ENCODE measurements at places on chromosomes 5 and 9. TPM values are rescaled to one million over a fixed set of nuclear protein-coding genes. Genes with fewer than 3 reads are reported as not detected.

DNA sequence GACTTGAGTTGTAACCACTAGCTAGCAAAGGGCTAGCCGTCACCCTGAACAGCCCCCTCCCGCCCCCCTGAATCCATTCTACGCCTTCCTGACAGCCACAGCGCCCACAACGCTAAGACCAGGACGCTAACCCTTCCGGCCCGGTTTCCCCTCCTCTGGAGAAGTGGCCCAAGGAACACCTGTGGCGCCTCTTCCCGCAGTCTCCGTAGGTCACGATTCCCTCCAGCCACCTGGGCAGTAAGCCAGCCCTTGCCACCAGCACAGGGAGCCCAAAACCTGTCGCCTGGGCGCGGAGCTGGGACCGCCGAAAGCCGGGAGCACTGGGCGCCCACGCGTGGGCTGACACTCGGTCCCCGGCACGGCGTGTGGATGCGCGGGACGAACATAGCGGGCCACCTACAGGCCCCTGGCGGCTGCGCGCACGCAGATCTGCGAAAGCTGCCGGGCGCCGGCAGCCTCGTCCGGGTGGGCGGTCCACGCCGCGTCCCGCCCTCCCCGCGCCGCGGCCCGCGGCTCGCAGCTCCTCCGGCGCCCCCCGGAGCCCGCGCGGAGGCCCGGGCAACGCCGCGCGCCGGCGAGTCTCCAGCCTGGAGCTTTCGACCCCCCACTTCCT is 596 bp downstream of the IRF1 start:
- peak; percentile 43 for DNase-seq

DNA sequence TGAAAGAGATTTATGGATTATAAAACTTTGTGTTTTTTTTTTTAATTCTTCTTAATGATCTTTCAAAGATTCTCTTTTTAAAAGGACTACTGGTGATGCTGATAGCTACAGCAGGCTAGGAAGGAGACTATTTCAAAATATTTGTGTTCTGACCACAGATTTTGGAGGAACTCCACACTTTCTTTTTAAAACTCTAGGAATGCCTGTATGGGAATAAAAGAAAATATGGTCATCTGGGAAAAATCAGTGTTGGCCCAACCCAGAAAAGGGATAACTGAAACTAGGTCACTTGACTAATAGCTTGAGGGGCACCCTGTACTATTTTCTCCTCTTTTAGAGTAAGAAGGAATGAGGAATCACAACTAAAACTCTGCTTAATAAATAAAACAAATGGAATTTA is 97.6 kb upstream of the ADAMTS19 start:
- no peak for DNase-seq

Gene PTGES
- 1.2 TPM for total RNA-seq

DNA sequence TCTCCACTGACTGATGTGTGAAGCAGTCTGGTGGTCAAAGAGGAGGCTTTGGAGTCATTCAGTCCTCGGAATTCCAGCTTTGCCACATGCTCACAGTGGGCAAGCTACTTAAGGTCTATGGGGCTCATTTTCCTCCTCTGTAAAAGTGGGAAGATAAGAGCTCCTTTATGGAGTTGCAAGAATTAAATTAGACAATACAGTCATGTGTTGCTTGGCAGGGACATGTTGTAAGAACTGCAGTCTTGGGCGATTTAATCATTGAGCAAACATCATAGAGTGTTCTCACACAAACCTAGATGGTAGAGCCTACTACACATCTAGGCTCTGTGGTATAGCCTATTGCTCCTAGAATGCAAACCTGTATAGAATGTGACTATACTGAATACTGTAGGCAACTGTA is 253.9 kb downstream of the SH3GL2 start:
- no peak for DNase-seq

- no peak for DNase-seq
Measured at GRCh38 chr5:149581192-149581861, at the start of gene ARHGEF37. Gene ARHGEF37 (plus strand): TSS chr5:149581498. CDS start chr5:149597770, 16,272 bp downstream.

Gene CDH9
- not detected for total RNA-seq

GRCh38 chr9:71662082-71662481 is 106.2 kb downstream of the CEMIP2 start:
- no peak for DNase-seq

Gene LCN1
- total RNA-seq, result not detected

Gene PLK2
- 260 TPM for total RNA-seq

Gene OR1J1
- total RNA-seq, result not detected

Gene ZBTB34
- total RNA-seq, result 14.7 TPM

GRCh38 chr5:173056783-173057061 is 570 bp downstream of the CREBRF start:
- no peak for DNase-seq

DNA sequence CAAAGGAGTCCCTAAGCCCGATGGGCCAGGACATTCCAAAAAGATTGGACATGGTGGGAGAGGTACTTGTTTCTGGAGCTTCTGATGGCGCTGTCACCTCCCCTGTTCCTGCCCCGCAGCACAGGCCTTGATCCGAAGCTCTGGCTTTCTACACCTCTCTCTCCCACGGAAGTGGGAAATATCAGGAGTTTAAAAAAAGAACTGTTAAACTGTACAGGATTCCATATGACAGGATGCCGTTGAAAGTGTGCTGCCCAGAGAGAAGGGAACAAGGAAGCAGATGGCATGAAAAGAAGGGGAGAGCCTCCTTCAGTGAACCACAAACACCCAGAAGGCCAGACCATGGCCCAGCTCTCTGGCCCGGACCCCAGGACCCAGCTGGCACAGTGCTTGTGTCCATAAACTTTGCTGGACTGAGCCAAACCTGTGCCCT is 26.8 kb upstream of the SLC2A8 start:
- DNase-seq, result no peak

GRCh38 chr5:77170196-77170890 is 40.1 kb upstream of the PDE8B start:
- DNase-seq, result no peak

GRCh38 chr9:87711857-87712800 is 13.8 kb upstream of the CTSL start:
- peak; percentile 73 for DNase-seq

Gene DIPK1B
- 23.2 TPM for total RNA-seq

DNA sequence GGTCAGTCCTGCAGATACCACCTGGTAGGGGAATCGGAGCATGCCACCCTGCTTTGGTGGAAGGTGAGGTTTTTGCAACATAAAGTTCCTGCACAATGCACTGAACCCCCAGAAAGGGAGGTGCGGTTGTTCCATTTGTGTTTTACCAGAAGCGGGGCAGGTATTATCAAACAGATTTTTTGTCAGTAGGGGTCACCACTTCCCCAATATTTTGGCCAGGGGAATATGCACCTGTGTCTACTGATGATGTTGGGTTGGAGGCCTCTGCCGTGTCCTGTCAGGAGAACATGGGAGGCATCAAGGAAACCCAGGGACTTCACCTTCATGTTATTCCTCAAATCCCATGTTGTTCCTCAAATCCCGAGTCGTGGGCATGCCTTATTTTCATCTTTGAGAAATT is 438.7 kb downstream of the NTRK2 start:
- no peak for DNase-seq
